Activated CD4-positive, alpha-beta T cell treated with anti-CD3 and anti-CD28 coated beads for 36 hours (primary cell): ENCODE measurements at places on chromosomes 6 and 20.

DNA sequence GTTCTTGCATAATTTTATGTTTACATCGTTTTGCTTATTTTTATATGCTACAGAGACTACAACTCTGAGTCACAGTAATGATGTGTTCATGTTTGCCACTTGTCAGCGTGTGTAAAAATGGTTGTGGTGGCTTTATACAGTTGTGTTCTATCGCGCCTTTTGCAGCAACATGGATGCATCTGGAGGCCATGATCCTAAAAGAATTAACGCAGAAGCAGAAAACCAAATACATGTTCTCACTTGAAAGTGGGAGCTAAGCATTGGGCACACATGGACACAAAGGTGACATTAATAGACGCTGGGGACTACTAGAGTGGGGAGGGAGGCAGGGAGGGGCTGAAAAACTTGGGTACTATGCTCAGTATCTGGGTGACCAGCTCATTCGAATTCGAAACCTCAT lies 996 bp upstream of the SEC23B start:
- peak; percentile 62 for DNase-seq

- DNase-seq: no peak
Measured at GRCh38 chr6:63637865-63638445, 2.4 kb downstream of the PHF3 start.

GRCh38 chr6:156559162-156559690 lies 218.0 kb upstream of the ARID1B start:
- DNase-seq: no peak

DNA sequence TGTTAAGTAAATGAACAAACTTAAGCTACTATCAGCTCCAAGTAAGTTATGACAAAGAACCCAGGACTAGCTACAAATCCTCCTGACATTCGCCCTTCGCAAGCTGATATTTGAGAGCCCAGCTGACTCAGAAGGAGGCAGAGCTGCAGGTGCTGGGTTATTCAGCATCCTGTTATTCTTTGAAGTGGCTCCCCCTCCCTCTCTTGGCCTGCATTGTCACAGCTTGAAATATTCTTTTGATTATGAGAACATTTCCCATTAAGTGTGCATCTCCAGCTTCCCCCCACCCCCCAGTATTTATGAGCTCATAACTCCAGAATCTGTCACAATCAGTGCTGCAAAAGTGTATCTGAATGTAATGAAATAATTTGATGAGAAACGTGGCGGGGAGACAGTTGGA lies 78.8 kb upstream of the RALY start:
- peak; percentile 66 for DNase-seq

DNA sequence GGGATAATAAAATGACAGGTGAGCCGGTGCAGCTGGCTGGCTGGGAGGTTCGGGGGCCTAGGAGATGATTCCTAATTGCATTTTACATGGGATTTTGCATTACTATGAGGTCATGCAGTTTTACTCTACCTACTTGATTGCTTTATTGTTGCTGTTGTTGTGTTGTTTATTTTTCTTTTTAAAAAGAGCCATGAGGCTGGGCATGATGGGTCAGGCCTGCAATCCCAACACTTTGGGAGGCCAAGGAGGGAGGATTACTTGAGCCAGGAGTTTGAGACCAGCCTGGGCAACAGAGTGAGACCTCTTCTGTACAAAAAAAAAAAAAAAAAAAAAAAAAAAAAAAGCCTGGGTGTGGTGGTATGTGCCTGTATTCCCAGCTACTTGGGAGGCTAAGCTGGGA lies 104.8 kb downstream of the GJA1 start:
- DNase-seq: no peak

DNA sequence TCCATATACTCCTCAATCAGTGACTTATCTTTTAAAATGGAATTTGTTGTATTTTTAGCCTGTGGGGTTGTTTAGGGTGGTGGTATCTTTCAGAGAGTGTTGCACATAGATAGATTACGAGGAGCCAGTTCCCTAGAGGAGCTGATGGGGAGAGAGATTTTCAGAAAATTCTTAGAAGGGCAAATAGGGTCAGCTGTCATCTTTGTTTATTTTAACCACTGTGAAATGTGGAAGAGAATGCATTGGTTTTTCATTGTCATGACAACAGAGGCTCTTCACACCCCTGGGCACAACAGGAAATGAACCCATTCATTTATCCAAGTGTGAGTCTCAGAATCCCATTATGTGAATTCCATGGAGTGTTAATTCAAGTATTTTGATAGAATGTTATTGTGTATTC lies 188.4 kb downstream of the JARID2 start:
- DNase-seq: no peak

- peak; percentile 8 for DNase-seq
Measured at GRCh38 chr20:6940048-6940447, 172.6 kb downstream of the BMP2 start.

- no peak for DNase-seq
Measured at GRCh38 chr6:111980143-111980542, 73.8 kb upstream of the CCN6 start.

DNA sequence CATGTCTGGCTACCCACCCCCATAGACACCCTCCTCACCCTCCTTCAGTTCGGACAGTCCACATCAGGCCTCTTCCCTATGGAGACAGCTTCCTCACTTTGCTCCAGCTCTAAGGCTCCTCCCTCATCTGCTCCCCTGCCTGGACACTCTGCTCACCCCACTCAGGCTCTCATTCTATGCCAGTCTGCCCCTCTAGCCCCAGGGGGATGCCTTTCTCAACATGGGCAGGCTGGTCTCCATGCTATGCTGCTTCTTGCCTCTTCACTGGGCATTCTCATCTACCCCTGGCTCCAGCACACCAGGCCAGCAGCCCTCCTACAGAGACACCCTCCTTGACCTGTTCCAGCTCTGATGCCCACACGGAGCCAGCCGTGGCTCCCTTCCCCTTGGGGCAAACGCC lies at the start of gene WFDC8:
WFDC8 (minus strand) TSS at position 101 of the 400 bp plus-strand sequence; CDS start at position 64, 37 bp downstream.
- DNase-seq: no peak

DNA sequence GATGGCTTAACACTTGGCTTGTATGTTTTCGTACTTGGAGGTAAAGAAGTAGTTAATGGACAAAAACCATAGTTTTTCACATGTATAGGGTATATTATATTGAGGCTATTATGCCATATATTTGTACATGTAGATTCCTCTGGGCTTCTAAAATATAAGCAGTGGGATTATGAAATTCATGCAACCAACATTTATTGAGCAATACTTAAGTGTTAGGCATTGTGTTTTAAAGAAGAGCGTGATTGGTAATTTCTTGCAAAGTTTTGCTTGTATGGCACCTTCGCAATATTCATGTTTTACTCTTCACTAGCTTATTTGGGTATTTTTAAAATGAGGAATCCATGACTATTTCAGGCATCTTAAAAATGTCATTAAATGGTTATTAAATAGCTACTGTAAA lies 2.5 kb downstream of the TULP4 start:
- DNase-seq: no peak

DNA sequence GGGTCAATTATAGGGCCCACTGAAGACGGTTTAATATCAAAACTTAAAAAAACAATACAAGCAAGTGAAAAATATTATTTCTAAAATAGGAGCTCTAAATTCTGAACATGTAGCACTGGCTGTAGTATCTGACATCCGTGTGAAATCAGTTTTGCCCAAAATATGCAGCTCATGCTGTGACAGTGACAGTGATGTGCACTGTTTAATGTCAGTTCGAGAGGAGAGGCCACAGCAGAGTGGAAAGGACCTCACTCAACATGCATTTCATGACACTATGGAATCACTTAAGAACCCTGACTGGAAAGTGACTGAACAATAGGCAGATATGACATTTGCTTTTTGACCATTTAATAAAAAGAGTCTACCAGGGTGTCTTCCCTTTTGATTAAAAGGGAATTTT lies 397.0 kb downstream of the FRK start:
- no peak for DNase-seq

DNA sequence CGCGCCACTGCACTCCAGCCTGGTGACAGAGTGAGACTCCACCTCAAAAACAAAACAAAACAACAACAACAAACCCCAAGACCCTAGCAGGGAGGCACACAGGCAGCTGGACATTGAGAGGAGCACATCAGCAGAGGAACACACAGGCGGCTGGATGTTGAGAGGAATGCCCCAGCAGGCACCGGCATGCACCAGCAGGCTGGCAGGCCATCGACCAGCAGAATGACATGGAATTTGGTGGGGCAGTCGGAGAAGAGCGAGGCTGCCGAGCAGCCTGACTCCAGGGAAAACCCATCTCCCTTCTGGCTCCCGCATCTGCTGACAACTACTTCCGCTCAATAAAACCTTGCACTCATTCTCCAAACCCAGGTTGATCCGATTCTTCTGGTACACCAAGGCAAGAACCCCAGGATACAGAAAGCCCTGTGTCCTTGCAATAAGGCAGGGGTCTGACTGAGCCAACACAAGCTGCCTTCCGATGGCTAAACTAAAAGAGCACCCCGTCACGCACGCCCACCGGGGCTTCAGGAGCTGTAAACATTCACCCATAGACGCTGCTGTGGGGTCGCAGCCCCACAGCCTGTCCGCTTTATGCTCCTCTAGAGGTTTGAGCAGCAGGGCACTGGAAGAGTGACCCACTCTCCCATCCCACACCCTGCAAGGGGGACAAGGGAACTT lies 60.2 kb downstream of the SLC22A23 start:
- DNase-seq: no peak

DNA sequence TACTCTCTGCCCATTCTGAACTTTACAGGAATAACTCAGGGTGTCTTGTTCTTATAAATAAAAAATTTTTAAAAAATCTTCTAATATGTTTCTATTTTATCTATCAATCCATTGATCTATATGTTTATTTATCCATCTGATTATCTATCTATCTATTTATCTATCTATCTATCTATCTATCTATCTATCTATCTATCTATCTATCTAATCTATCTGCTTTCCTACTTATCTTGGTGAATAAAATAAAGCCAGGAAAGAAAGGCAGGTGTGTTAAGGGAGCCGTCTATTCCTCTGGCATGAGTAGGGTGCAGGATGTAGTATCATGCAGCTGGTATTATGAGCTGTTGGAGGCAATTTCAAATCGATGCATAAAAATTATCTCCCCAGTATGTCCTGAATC lies 153.0 kb downstream of the FOXA2 start:
- no peak for DNase-seq

DNA sequence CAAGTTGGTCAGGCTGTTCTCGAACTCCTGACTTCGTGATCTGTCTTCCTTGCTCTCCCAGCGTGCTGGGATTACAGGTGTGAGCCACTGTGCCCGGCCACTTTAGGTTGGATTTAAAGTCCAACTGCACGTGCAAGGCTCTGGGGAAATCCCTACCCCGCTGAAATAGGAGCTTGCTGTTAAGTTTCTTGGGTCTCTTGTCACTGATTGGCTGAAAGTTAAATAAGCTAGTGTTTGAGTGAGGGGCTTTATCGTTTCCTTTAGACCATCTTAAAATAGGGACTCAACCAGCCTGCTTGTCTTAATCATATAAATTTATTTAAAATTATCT lies 11.1 kb upstream of the SERINC1 start:
- no peak for DNase-seq

GRCh38 chr20:25654487-25654886 lies 30.7 kb upstream of the NANP start:
- no peak for DNase-seq

- DNase-seq: peak; percentile 59
Measured at GRCh38 chr6:169723991-169724493, 258 bp downstream of the PHF10 start.

- DNase-seq: no peak
Measured at GRCh38 chr6:163671355-163671754, 256.8 kb downstream of the QKI start.

- peak; percentile 16 for DNase-seq
Measured at GRCh38 chr20:5719861-5720403, 30.3 kb upstream of the SHLD1 start.

DNA sequence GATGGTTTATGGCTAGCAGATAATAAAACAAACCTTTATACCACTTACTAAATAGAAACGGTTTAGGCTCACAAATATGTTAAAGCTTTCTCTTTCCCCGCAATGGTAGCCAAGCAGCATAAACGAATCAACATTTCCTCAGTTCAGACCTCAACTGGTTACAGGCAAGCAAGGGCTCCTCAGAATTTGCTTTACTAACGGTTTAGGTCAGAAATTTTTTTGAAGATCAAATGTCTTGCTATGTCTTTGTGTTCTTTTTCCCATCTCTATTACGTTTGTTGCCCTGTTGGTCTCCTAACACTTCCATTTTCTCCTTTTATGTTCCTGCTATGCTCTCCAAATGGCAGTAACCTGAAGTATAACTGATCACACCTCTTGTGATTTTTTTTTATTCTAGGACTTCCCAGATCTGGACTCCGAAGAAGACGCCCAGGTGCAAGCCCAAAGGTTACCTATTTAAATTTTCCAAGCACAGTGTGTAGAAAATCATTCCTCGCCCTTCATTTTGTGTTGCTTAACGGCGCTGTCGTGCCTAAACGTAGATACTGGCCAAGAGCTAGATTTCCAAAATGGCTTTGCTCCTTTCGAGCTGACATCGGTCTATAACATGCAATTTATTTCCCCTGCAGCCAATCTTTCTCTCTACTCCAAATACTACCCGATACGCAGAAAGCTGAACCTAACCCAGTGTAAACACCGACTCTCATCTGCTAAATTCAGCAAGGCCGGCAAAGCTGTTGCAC lies 717 bp upstream of the ASF1A start:
- DNase-seq: peak; percentile 70

GRCh38 chr6:90086517-90086916 lies 192.2 kb downstream of the GJA10 start:
- no peak for DNase-seq

- DNase-seq: peak; percentile 63
Measured at GRCh38 chr6:33621711-33622388, 728 bp downstream of the ITPR3 start.

DNA sequence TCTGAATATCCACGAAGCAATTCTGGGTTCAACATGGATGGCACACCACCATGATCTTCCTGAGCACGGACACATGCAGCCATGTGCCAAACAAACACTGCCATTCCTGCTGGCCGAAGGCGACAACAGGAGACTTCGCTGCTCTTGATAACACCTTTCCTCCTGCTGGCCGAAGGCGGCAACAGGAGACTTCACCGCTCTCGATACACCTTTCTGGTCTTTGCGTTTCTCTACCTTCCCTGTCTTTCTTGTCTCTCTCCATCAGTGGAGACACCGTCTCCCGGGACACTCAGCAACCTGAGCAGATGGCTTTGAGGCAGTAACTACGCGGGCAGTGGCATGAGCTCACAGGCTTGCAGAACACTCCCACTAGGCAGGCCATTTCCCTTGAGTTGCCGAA lies 54.9 kb upstream of the MPC1 start:
- DNase-seq: no peak

- no peak for DNase-seq
Measured at GRCh38 chr6:21023210-21023609, 489.0 kb downstream of the CDKAL1 start.
